ENCODE measurements at places on chromosomes 12 and 14.

DNA sequence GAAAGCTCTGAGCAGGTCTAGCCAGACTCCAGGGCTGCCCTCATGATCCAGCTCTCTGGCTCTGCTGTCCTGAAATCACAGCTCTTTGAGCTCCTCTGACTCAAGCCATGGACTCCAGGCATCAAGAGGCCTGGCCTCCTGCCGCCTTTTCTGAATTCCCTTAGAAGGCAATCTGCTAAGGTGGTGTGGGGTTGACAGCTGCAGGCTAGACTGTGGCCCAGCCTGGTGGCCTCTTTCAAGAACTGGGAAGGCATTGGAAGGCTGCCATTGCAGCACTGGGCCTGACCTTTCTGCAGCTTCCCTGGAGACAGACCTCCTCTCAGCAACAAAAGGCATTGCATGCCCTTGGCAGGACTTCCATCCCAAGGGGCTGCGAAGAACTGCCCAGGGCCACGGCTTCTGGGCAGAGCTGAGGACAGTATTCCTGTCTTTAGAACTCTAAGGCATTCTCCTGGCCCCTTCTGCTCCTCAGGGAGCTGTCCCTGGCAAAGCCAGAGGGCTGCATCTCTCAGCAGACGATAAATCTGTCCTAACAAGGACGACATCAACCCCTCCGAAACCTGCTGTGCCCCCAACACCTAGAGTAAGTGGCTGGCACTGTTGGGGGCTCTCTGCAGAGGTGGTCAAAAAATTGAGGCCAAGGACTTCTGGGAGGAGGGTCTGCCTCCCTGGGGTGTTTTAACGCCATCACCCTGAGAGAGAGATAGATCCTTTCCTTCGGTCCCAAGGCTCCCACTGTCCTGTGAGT lies 115.6 kb downstream of the RBM19 start:
- peak; percentile 54 for DNase-seq

DNA sequence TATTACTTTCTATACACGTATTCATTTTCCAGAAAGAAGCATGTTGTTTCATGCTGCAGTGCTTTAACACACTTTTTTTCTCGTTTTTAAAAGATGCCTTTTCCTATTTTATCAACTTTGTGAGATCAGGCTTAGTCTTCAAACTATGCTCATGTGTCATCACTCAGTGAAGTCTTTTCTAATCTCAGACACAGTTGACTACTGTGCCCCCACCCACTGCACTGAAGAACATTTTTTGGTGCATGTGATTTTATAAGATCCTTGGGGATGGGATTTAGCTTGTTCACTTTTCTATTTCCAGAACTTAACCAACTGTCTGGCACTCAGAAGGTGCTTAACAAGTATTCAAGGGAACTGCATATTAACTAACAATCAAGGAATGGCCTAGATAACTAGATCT lies 85.5 kb downstream of the CDK17 start:
- no peak for DNase-seq

DNA sequence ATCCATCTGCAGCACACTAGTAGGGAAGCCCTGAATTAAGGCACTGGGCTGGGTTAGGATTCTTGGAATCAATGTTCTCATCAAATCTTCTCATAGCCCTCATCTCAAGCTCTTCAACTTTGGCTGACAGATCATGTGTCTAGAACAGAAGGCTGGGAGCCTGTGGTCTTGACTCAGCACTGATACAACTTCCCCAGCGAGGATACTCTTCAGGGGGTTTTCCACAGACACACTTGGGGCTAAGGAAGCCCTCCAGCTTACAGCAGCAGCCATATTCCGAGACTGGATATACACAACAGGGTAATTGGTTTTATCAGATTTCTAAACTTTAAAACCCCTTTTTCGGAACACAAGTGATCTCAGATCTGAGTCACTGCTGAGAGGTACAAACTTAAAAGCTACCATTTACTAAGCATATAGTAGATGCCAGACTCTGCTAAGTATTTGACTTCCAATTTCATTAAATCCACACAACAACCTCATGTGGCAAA lies 3.5 kb downstream of the FMNL3 start:
- no peak for DNase-seq

DNA sequence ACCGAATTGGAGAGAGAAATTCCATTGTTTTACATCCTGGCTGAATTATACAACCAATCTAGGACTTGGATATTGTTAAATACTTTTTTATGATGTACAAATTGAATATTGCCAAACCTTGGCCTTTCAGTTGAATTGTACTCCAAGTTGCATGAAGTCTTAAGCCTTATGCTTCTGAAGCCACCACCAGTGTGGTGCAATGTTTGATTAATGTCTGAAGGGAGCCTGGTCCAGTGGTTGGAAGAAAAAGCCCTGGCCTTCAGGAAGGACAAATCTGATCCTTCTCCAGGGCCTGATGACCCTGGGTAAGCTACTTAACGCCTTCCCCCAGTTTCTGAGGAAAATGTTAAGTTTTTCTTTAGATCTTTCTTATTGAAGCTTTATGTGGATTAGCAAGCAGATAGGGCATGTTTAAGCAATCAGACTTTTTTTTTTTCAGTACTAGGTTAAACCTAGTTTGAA lies 72.0 kb downstream of the PAPOLA start:
- no peak for DNase-seq

DNA sequence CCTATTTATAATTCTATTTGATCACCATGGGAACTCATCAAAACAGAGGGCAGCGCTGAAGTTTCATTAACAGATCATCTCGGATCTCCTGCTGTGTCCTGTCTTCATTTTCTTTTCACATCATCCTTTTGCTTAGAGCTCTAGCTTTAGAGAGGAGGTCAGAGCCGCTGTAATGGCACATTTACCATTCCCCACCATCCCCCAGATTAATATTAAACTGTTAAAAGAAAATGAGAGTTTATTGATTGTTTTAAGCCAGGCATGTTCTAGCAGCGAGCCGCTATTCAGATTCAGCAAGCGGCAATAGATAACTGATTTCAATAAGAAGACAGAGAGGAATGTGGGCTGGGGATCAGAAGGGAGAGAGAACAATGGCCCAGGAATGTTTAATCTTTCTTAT lies 308.8 kb downstream of the EGLN3 start:
- no peak for DNase-seq

DNA sequence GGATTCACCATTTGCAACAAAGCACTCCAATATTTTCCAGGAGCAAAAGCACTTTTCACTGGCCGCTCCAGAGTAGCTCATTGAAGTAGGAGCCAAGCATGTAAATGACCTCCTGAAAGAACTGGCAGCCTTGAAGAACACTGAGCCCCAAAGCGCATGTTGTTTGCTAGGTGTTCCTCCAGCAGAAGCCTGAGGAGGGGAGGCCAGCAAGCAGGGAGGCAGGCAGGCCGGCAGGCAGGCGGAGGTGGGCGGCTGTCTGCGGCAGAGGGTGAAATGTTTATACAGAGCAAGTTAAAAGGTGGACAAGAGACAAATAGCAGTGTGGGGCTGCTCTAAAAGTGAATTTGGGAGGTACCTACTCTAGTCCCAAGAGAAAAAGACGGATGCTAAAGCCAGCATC lies 439.4 kb downstream of the CCDC91 start:
- DNase-seq = no peak

GRCh38 chr12:76449016-76449415 lies 100.8 kb upstream of the BBS10 start:
- no peak for DNase-seq

DNA sequence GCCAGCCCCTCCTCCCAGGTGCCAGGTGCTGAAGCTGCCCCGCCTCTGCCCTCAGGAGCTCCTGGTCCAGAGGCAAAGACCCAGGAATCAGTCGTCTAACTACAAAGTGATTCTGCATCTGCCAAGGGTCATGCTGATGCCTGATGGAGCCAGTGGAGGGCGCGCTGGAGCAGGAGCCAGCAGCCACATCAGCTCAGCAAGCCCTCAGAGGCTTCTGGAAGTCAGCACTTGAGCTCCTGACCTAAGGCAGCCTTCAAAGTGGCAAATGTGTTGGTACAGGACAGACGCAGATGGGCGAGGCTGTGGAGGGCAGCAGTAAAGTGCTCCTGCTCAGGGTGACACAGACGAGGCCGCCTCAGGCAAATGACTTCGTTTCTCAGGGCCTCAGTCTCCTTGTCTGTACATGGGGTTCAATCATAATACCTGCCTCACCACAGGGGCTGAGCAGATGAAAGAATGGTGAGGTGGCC lies 10.9 kb downstream of the C12orf43 start:
- no peak for DNase-seq

DNA sequence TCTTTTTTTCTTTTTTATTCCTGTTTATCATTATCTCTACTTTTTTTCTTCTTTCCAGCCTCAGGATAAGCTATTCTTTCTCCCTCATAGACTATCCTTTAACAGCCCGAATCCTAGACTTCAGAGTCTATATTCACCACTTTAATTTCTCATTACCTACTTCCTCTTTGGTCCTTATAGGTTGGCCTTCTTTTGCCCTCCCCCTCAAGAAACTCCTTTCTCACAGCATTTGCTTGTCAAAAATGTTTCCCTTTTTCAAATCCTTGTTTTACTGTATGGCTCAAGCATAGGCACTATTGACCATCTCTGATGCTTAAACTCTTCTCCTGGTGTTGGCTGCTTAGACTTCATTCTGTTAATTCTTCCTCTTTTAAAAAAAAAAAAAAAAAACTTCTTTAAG lies 52.5 kb downstream of the KIAA0586 start:
- DNase-seq = no peak

DNA sequence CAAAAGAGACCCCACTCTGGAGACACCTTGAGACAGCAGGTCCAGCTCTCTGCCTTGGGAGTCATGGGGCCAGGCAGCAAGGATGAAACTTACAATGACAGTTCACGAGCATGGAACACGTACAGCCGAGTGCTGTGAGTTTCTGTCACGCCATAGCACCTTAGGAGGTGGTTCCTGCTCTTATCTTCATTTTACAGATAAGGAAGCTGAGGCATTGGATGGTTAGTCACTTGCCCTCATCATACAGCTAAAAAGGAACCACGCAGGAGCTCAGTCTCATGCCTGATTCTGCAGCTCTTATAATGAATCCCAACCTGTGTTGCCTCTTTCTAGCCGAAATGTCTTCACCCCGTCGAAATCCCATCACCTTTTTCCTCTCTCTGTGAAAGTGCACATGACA lies 39.9 kb downstream of the C14orf132 start:
- DNase-seq = no peak

DNA sequence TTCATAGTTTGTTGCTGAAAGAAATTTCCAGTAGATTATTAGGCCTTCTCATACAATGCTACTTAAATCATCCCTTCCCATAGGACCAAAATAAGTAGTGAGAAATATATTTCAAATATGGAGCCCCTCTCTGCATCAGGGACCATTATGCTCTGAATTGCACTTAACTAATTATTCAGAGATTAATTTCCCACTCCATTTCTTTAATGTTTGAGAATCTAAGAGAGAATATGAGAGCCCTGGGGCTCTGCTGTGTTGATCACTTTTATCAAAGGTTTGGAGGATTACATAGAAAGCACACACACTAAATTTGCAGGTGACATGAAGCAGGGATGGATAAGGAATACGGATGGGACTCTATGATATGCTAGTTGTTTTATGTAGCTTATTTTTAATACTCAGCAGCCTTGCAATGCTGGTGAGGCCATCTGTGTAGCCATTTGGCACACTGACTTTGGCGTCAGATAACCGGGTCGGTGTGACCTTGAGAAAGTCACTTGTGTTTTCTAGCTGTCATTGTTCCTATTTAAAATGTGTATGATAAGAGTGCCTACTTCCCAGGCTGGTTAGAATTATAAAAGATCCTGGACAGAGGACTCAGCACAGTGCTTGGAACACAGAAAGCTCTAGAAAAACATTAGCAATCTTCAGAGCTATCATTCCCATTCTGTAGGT lies 49.9 kb upstream of the FBXO21 start:
- no peak for DNase-seq

DNA sequence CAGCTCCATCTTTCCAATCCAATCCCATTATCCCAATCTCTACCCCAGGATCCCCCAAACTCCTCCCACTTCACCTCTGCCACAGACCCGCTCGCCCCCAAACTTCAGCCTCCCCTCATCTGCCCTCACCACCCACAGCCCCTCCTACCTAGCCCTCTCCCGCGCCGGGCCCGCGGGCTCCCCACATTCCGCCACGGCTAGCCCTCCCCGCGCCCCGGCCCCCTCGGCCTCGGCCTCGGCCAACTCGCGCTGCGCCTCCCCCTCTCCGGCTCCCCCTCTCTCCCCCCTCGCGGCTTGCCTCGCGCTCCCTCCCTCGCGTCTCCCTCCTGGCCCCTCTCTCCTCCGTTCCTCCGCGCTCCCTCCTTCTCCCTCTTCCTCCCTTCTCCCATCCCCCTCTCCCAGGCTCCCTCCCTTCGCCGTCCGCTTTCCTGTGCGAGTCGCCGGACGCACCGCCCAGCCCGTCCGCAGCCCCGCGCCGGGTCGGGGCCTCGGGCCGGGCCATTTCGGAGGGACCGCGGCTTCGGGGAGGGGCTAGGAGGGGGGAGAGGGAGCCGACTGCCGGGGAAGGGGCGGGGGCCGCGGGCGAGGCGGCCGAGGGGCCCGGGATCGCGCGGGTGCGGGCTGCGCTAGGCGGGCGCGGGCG lies at the start of gene ATN1:
ATN1 (plus strand) TSS at position 581 of the 643 bp plus-strand sequence. CDS start 6,043 bp downstream, outside the sequence.
- DNase-seq = peak; percentile 95

- DNase-seq = no peak
These were observed 55.3 kb downstream of the PSMA6 start for GRCh38 chr14:35347323-35348043.

GRCh38 chr14:92679246-92679645 lies 69.2 kb downstream of the LGMN start:
- no peak for DNase-seq

GRCh38 chr14:75119056-75119455 lies 7.8 kb downstream of the NEK9 start:
- no peak for DNase-seq

DNA sequence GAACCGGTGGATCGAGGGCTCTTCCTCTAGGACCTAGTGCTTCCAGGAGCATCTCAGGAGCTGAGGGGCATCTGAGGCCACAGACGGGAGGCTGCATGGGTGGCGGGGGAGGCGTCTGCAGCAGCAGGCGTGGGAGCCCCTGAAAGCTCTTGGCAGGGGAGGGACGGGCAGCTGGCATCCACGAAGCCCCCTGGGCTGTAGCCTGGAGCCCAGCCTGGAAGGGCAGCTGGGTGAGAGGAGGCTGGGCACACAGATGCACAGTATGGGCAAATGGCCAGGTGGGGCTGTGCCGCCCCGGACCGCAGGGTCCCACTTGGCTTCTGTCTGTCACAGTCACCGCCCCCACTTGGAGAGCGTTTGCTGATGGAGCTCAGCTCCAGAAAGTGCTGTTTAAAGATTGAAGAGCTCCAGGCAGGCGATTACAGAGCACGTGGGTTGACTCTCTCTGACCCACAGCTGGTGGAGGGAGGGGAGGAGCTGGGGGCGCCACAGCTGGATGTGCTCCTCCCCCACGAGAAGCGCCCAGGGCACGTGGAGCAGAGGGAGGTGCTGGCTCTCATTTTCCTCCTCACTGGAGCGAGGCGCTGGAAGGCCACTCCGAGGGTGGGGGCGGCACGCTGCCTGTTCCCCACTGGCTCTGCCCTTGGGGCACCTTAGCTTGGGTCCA lies 155.0 kb upstream of the C14orf180 start:
- DNase-seq = peak; percentile 85

GRCh38 chr14:22190411-22191191 lies 398.4 kb downstream of the DAD1 start:
- no peak for DNase-seq

- DNase-seq = no peak
These were observed 149.8 kb downstream of the DACT1 start for GRCh38 chr14:58787592-58787991.

GRCh38 chr12:62516927-62517326 lies 50.3 kb downstream of the MON2 start:
- DNase-seq = no peak

Data from right hindlimb (tissue), 1 donor.